ENCODE measurements at places on chromosomes 16 and 17. TPM values are rescaled to one million over a fixed set of nuclear protein-coding genes. Genes with fewer than 3 reads are reported as not detected.

GRCh38 chr16:49746545-49746944 is 109.4 kb downstream of the ZNF423 start:
- no peak for DNase-seq

GRCh38 chr17:35641032-35641431 is 53.9 kb downstream of the AP2B1 start:
- DNase-seq = no peak

GRCh38 chr16:22370038-22370820 is 4.2 kb downstream of the CDR2 start:
- no peak for DNase-seq

GRCh38 chr17:39622380-39623006 is 4.3 kb upstream of the PPP1R1B start:
- no peak for DNase-seq

- DNase-seq = no peak
Measured at GRCh38 chr16:3872216-3872895, 8.2 kb downstream of the CREBBP start.

GRCh38 chr16:12268606-12269005 is 292.1 kb downstream of the SNX29 start:
- DNase-seq = no peak

The HSD17B1 gene
- 4.1 TPM for total RNA-seq
